Stimulated activated CD8-positive, alpha-beta memory T cell treated with anti-CD3 and anti-CD28 coated beads, Interleukin-12 subunit alpha, Interleukin-12 subunit beta, amount 100 ng/mL, for 4 hours (primary cell): ENCODE measurements at places on chromosomes 2 and 18.

DNA sequence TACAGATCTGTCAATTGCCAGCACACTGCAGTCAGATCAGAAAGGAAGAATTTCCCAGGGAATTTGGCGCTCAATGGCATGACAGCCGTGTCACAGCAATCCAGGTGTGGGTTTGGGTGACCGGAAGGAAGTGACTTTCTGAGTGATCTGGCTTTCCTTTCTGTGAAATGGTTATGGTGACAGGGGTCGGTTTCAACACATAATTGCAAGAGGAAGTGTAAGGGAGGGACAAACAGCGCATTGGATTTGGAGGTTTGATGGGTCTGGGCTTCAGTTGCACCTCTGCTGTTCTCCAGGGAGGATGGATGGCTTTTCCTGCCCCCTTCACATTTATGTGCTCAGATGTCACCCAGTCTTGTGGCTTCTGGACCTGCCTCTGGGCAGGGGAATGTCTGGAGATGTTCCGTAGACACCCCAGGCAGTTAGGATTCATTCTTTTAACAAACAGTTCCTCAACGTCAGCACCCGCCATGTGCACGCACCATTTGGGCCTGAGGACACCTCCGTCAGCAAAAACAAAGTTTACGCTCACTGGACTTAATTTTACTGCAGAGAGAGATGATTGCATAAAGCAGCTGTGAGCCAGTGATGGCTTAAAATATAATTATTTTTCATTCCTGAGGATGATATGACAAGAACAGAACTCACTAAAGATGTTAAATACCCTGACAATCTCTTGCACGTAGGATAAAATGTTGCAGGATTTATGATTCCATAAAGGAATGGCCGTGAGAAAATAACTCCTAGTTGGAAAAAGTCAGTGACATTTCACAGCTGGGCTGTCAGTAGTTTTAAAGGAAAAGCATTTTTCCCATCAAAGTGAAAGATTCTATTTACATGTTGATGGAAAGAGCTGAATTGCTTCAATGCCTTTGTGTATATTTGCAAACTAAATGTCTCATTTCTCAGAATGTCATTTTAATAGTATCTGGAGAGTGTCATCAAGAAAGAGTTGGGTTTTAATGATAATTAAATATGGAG lies 36.9 kb downstream of the MBP start:
- no peak for DNase-seq

DNA sequence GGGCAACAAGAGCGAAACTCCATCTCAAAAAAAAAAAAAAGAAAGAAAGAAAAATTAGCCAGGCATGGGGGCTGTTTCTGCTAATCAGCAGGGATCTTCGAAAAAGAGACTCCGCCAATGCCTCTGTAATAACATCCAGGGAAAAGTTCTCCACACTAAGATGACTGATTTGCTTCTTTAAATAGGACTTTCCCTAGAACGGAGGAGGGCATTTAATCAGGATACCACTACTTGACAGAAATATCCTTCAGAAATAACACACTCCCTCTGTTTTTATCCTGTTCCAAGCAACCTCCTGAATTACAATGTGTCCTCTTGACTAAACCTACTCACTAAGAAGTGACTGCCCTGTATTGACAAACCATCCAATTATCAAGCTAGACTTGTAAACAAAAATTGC lies 21.7 kb downstream of the REV1 start:
- no peak for DNase-seq

- no peak for DNase-seq
Observed at GRCh38 chr2:176130147-176130956, 847 bp downstream of the HOXD8 start.

GRCh38 chr2:132448331-132448730 lies 31.7 kb downstream of the GPR39 start:
- no peak for DNase-seq

DNA sequence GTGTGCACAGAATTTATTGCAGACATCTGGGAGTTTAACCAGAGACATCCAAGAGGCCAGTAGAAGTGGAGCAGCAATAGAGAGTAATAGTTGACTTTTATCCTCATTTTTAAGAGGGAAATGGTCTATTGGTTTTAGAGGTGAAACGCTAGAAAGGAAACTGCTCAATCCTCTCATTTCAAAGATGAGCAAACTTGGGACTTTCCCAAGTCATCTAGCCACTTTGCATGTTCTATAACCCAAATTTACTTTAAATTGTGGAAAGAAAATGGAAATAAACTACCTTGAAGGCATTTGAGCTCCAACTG lies 601.7 kb downstream of the ARHGAP15 start:
- DNase-seq = no peak

GRCh38 chr2:219434718-219435525 lies at the start of gene SPEG:
Gene SPEG, plus strand, starts transcription at chr2:219434843. Its CDS starts 135 bp downstream, at chr2:219434978.
- no peak for DNase-seq
